Osteoblast (primary cell): ENCODE measurements at places on chromosomes 6 and 20. TPM values are rescaled to one million over a fixed set of nuclear protein-coding genes. Genes with fewer than 3 reads are reported as not detected.

GRCh38 chr20:8874437-8874836, 194.4 kb upstream of the PLCB4 start:
- DNase-seq = no peak

DNA sequence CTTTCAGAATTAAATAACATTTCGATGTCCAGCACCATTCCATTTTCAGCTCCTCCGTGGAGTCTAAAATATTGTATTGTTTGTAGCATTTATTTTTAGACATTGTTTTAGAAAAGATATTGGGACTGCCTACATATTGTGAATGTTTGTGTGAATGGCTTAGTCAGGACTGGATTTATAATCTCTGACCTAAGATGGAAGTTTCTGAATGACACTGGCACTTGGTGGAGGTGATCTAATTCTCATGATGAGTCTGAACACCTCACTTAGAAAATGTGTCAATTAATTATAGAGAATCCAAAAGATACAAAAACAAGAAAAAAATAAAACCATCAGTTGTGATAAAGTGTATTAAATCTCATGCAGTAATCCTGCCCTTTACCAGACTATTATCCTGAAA, 60.8 kb upstream of the HBS1L start:
- no peak for DNase-seq

DNA sequence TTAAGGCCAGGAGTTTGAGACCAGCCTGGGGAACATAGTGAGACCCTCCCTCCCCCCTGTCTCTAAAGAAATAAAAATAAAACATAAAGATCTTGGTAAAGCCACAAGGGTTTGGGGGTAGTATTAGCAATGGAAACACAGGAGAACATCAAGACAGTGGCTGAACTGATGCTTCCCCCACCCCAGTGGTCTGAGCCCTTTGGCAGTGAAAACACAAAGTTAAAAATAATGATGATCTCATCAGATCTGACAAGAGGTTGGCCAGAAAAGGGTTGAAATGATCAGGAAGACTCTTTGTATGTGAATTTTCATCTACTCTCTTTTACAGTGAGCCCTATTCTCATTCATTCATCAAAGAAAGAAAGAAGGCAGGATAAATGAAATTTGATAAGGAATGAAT, 93.7 kb downstream of the KCNB1 start:
- no peak for DNase-seq

- DNase-seq = peak; percentile 92
Measured at GRCh38 chr6:43628393-43629103, 516 bp downstream of the GTPBP2 start.

DNA sequence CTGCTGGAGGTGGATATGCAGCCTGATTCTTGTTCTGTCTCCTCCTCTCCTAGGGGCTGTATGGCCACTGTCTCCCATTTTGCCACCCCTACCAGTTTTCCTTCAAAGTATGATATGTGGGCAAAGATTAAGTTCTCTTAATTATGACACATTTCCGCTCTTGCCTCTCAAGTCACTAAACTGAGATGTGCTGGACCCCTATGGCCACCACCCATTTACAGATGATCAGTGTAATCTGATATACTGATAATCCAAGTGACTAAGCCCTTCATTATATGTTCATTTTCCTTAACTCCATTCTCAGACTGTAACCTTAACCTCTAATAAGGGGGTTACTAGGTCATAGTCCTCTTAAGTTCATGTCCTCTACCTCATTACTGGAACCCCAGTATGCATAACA, 711 bp upstream of the C20orf141 start:
- peak; percentile 41 for DNase-seq

- no peak for DNase-seq
Measured at GRCh38 chr20:63957690-63958441, 1.6 kb upstream of the UCKL1 start.

GRCh38 chr20:63077705-63078104, 70.9 kb upstream of the BHLHE23 start:
- DNase-seq = no peak

DNA sequence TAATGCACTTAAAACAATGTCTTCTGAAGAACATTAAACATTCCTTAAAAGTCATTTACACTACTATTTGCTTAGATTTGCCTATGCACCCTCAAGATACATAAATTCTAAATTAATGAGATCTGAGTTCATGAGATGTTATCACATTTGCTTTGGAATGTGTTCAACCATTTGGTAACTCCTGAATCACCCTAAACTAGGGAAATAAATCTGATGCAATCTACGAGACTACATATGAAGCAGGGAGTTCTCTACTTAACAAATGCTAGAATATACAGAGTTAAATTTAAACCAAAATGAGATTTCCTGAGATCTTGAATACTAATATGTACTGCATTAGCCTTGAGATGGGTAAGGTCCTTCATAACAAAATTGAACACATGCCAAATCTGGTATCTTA, 170.1 kb downstream of the CLIC5 start:
- no peak for DNase-seq

GRCh38 chr6:124022641-124023040, 219.0 kb downstream of the NKAIN2 start:
- DNase-seq = no peak

DNA sequence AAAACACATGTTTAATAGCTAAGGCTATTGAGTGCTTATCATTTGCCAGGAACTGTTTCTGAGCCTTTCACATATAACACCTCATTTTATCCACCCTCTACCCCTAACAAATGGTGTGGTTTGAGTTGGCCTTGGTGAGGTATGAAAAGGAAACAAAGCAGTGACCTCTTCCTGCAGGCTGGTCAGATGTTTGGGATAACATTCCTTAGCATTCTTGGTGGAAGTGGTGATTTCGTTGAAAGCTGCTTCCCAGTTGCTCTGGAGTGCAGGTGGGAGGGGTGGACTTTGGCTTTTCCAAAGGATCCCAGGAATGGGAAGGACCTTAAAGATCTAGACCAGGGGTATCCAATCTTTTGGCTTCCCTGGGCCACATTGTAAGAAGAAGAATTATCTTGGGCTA, 41.3 kb downstream of the CARMIL1 start:
- DNase-seq = no peak

The SCUBE3 gene
- 30.4 and 62.5 TPM in 2 replicates for total RNA-seq

The PRICKLE4 gene
- 0.59 TPM in 1 of 2 replicates, not detected in the other for total RNA-seq

The ASF1A gene
- total RNA-seq = 15.2 and 16.2 TPM in 2 replicates

The BNIP5 gene
- not detected in 2 replicates for total RNA-seq

The DPPA5 gene
- not detected in 2 replicates for total RNA-seq

The BTN1A1 gene
- total RNA-seq = under 0.01 TPM in 2 replicates

The SLCO4A1 gene
- total RNA-seq = under 0.01 TPM in 1 of 2 replicates, not detected in the other

The PLAGL2 gene
- total RNA-seq = 2.5 and 2.7 TPM in 2 replicates

The C20orf96 gene
- total RNA-seq = 2.2 and 3.5 TPM in 2 replicates

The TSBP1 gene
- not detected in 2 replicates for total RNA-seq
